Nephron progenitor cell (in vitro differentiated cells): ENCODE measurements at places on chromosomes 6 and 20.

DNA sequence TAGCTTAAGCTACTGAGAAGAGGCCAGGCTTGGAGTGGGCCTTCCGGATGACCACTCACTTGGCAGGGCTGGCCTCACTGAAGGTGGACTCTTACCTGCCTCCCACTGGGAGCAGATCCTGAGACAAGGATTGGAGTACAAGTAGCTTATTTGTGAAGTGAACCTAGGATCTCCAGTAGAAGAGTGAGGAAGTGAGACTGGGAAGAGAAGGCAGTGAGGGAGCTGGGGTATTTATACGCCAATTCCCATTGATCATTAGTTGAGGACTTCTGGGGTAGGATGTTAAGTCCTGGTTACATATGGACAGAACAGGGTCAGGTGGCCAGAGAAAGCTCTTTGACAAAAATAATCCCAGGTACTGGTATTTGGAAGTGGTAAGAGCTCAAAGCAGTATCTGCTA is 32.3 kb upstream of the RNF24 start:
- no peak for DNase-seq

DNA sequence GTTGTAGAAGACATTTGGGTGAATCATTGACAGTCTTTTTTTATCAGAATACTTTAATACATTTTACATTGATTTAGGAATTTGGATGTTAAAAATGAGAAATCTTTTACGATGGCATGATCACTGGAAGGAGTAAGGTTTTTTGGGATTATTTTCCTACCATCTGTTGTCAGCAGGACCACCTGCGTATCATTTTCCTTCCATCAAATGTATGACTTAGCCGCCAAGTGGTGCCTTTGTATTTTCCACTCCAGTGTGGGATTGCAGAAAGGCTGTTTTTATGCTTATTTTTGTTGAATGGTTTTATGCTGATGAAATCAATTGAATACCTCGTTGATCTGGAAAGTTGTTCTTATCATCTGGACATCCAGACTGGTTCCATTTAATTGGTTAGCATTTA is 35.8 kb downstream of the AKAP12 start:
- DNase-seq: no peak

DNA sequence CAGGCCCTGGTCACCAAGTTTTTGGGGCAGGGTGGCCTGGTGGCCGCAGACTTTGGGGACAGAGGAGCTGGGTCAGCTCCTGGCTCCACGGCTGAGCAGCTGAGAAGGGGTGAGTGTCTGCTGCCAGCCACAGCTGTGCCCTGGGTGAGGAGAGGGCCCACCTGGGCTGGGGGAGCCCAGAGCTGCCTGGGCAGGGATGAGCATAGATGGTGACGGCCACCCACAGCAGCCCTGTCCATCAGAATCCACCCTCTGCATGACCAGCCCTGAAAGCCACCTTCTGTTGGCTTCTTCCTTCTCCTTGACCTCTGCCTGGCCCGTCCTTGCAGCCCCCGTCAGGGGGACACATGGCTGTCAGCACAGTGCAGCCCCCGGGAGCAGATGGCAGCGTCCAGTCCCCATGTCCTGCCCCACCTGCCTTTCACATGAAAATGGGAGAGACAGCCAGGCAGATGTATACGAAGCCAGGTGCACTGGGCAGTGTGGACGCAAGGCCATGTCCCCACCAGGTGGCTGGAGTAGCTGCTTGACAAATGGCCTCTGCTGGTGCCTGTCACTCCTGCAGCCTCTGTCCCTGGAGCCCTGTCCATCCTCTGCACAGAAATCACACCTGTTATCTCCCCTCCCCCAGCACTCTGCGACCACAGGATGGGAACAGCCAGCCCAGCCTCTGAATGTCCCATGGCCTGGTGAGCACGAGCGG is 220.8 kb downstream of the PREX1 start:
- no peak for DNase-seq

DNA sequence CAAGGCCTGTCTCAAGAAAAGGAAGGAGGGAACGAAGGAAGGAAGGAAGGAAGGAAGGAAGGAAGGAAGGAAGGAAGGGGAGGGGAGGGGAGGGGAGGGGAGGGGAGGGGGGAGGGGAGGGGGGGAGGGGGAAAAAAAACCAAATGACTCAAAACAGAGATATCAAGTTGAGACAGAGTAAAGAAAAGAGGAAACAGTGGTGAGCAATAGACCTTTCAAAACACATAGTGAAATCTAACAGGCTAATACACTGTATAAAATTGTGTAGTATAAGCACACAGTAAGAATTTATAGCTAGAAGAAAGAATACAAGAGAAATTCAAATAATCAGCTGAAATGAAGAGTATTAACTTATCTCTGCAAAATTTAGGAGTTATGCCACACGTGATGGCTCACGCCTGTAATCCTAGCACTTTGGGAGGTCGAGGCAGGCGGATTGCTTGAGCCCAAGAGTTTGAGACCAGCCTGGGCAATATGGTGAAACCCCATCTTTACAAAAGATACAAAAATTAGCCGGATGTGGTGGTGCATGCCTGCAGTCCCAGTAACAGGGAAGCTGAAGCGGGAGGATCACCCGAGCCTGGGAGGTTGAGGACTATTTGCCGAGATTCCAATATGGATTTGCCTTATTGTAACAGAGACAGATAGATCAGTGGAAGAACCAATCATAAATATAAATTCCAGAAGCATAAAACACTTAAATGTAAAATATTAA is 123.2 kb downstream of the PRND start:
- no peak for DNase-seq

DNA sequence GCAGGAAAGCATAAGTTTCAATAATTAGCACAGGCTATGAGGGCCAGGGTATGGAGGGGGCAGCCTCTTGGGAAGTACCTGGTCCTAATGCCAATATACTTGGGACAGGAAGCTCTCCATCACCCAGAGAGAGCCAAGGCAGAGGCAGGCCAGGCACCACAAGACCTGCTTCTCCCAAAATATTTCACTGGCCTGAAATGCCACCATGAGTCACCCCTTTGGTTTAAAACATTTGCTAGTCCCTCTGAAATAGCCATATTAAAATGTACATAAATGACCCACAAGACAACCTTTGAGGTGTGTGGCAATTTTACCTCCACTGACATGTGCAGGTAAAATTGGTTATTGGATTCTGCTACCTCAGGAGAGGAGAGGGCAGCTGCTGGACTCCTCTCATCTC is 23.4 kb upstream of the SCUBE3 start:
- no peak for DNase-seq
